ENCODE measurements at places on chromosomes 1 and 21. TPM values are rescaled to one million over a fixed set of nuclear protein-coding genes. Genes with fewer than 3 reads are reported as not detected.
A peak's percentile ranks its signal among the peaks of the same experiment; 100 is the strongest.

GRCh38 chr1:196407358-196408051 is 200.7 kb downstream of the KCNT2 start:
- DNase-seq, result no peak

DNA sequence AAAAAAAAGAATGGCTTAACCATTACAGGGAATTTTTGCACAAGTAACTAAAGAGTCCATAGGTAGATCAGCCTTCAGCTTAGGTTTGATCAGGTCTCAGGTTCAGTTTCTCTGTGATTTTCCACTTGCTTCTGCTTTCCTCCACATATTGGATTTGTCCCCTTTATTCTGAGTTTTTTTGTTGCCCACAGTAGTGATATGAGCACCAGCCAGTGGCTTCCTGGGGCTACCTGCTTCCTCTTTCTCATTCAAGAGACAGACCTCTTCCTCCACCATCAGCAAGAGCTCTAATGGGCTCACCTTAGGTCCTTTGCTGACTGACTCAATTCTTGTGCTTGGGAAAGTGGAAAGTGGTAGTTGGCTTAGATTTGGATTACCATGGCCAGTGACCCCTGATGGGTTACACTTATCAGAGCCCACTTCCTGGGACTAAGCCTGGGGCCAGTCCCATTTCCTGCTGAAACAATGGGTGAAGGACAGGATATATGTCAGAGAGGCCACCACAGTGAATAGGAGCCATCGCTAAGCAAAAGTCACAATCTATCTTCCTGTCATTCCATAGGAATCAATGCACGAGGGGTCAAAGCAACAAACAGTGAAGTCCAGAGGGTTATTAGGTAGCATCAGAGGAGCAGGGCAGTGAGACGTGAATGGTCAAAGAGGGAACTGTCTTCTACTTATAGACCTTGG is 12.8 kb upstream of the PLA2G2E start:
- no peak for DNase-seq

DNA sequence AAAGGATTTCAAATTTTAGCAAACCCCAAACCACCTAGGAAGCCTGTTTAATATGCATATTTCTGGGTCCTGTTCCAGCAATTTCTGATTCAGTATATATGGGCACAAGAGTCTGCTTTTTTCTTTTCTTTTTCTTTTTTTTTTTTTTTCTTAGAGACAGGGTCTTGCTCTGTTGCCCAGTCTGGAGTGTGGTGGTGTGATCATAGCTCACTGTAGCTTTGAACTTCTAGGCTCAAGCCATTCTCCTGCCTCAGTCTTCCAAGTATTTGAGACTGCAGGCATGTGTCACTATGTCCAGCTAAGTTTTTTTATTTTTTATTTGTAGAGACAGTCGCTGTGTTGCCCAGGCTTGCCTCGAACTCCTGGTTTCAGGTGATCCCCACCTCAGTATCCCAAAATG is 34.8 kb downstream of the CCDC18 start:
- DNase-seq, result no peak

DNA sequence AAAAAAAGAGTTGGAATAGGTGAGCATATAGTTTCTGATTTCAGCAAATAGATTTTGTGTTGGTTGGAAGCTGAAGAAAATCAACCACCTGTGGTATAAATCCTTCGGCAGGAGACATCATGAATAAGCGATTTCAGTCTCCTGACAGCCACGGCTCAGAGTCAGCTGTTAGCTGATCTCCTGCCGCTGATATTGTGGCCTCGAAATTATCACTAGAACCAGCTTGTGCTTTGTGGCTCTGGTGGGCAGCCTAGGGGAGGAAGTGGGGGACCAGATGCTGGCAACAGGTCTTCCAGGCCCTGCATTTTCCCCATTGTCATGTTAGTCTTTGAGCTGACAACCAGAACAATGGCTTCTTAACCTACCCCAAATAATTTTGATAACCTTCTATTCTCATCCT is 842 bp upstream of the GCSAML start:
- DNase-seq, result no peak

- DNase-seq, result no peak
These were observed 83.6 kb downstream of the GRIK3 start for GRCh38 chr1:36950604-36951291.

DNA sequence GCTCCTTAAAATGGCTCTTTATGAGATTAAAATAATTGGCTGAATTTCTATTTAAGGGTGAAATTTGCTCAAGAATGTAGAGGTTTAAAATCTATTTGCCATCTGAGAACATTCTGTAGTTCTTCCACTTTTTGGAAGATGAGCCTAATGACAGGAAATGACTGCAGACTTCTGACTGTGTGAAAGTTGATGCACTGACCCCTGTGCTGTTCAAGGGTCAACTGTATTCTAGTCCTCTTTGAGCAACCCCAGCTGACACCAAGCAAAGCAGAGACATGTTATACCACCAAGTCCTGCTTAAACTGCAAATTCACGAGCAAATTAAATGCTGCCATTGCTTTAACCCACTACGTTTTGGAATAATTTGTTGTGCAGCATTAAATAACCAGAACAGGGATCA is 26.6 kb downstream of the DDAH1 start:
- DNase-seq, result no peak

DNA sequence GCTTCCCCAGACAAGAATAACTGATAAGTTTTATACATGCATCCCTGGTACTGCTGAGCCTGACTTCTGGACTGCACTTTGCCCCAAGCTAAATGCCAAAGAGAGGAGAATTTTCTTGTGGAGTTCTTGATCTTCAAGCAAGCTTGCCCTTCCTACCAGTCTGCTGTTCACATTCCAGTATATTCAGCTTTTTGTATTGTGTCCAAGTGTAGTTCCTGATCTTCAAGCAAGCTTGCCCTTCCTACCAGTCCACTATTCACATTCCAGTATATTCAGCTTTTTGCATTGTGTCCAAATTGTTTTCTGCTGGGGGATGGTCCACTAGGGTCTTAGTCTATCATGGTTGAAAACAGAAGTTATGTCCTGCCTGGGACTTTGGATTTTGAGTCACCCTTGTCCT is 894 bp upstream of the TSEN15 start:
- DNase-seq, result no peak

DNA sequence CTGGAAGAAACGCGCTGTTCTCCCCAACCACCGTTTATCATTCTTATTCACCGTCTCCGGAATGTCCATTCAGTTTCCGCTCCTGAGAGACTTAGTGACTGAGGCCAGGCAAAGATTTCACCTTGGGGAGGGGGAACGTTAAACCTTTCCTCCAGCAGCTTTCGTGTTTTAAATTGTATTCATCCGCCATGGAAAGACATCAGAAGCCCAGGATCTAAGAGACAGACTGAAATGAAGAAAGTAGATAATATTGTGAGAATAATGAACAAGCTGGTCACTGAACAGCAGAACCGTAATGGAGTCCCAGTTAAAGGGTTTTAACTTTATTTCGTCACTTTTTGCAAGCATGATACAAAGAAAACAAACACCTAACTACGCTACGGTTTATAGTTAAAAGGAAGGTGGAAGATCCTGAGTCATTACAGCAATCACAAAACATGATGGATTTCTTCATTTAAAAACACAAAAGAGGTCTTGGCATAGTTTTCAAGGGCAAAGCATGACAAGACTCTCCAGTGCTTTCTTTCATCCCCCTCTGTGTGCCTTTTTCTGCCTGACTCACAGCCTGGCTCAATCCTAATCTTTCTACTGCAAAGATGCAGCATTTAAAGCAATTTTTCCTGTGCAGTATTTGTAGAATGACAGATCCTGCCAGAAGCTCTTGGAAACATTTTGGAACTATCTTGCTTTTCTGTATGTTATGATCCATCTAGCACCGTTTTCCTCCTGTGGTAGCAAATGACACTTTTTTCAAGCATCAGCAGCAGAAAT is 722 bp upstream of the SLC19A2 start:
- DNase-seq, result no peak

GRCh38 chr21:36709030-36709867 is 10.3 kb downstream of the SIM2 start:
- DNase-seq, result no peak

DNA sequence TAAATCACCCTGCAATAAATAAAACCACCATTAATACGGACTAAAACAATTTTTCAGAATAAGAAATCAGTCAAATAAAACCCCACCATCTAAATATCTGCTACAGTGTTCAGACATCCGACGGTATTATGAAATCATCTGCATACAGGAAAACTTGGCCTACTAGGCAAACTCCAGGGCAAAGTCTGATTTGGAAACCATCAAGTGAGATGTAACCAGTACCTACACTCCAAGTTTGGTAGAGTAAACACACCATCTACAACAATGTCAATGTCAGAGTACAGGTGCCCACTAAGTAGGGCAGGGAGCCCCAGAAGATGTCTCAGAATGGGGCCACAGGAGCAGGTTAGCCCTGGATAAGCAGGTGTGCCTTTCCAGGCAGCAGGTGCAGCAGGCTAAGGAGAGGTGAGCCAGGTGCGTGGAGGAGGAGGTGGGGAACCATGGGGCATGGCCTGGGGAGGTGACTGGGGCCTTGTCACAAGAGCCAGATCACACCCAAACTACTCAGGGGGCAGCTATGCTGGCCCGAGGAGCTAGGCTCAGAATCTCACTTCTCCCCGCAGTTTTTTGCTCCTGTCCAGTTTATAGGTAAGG is 59.6 kb downstream of the CAPZB start:
- DNase-seq, result no peak

DNA sequence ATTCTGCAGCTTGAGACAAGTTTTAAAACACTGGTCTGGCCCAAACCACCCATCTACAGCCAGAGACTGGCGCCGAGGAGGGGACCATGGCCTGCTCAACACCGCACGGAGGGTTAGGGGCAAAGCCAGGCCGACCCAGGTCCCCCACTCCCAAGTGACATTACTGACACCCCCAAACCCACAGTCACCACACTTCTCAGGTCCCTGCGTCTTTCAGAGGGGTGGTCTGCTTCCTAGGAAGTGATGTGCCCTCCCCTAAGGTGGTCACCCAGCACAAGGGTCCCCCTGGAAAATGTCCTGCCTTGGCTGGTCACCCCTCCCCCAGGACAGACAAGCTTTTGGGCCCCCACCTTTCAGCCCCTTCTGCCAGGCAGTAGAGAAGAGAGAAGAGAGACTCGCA is 20.8 kb upstream of the EPHA2 start:
- no peak for DNase-seq

- DNase-seq, result peak; percentile 57
These were observed 254.9 kb downstream of the RHOU start for GRCh38 chr1:228989992-228990827.

GRCh38 chr1:52127181-52128180 is 14.4 kb upstream of the ZFYVE9 start:
- no peak for DNase-seq

GRCh38 chr1:241447031-241447644 is 72.4 kb downstream of the FH start:
- DNase-seq, result no peak

DNA sequence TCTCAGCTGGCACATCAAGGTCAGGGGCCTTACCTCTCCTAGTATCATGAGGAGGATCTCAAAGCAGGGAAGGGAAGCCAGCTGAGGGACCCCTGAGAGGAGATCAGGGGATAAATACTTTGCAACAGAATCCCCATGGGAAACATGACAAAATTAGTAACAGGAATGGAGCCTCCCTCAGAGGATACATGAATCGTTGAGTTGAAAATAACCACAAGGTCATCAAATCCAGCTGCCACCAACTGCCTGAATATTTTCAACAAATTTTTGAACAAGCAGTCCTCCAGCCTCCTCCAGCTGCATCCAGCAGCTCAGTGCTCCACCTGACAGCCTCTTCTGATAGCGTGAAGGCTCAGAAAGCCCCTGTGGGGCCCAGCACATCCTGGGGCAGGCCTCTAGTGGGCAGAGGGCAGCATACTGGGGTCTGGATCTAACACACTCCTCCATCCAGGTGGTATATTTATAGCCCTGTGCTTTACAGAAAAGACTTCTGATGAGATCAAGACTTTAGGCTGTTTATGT is 404.3 kb downstream of the NTNG1 start:
- no peak for DNase-seq

DNA sequence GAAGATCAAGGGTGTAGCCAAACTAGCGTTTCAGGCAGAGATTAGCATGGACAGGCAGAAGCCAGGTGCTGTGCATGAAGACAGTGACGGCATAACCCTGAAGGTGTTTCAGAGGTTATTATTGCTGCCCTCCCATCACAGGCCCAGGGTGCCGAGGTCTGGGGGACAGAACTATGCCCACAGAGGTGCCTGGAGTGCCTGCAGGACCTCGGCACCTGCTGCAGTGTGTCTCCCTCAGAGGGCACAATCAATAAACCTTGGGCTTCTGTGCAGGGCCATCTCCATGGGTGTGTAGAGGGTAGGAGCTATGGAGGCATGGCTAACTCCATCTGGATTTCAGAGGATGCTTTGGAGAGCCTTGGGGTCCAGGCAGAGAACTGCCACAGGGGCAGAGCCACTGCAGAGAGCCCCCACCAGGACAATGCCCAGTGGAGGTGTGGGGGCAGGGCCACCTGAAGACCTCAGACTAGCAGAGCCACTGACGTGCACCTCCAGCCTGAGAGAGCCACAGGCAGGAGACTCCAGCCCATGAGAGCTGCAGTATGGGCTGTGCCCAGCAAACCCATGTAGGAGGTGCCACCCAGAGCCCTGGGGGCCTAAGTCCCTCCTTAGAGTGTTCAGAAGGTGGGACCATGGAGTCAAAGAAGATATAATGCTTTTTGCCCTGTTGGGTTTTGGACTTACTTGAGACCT is 5.7 kb upstream of the ABCG1 start:
- DNase-seq, result peak; percentile 7

- no peak for DNase-seq
These were observed 568.4 kb downstream of the PLA2G4A start for GRCh38 chr1:187396929-187397796.

OR2T29 gene
- total RNA-seq, result not detected

PDZK1 gene
- total RNA-seq, result not detected

C1QA gene
- 30.9 TPM for total RNA-seq

APOBEC4 gene
- not detected for total RNA-seq

TXNIP gene
- total RNA-seq, result 2,146 TPM

FCRL1 gene
- total RNA-seq, result not detected

CALML6 gene
- total RNA-seq, result 7.0 TPM
